ENCODE measurements at places on chromosomes 5 and 9.

- DNase-seq = no peak
Observed at GRCh38 chr5:37490120-37490810, 111.1 kb downstream of the WDR70 start.

GRCh38 chr5:34544403-34544802 lies 111.7 kb upstream of the RAI14 start:
- DNase-seq = no peak

GRCh38 chr5:14679595-14679994 lies 15.1 kb downstream of the OTULIN start:
- DNase-seq = no peak

DNA sequence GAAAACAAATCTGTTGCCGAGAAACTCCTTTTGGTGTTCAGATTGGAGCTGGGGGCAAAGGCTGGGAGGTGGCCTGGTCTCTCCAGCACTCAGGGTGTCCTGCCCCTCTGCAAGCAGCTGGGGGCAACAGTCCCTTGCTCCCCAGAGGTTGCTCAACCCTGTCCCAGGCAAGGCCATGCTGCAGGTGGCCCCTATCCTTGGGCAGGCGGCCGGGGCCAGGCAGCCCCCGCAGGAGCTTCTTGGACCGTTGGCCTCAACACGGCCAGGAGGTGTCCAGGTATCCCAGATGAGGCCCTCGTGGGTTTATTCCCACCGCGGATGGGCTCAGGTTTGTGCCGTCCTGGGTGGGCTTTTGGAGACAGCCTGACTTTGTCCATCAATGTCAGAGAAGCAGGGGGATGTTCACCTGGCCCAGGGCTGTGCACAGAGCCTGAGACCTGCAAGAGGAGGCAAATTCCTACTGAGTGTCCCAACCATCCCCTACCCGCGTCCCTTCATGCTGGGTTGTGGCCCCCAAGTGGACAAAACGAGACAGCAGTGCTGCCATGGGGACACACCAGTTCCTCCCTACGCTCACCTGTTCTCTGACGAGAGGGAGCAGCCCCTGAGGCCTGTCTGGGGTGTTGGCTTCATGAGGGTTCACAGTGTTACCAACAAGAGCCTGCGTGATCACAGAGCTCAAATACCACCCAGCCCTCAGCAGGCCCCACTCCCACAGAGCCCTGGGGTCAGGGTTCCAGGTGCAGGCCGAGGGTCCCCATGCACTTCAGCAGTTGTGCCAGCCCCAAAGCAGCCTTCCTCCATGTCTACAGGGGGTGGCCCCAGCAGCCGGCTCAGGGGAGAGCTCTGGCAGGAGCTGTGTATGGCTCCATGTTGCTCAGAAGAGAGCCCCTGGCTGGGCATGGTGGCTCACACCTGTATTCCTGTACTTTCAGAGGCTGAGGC lies 9.5 kb upstream of the CCDC187 start:
- DNase-seq = no peak

GRCh38 chr5:150113047-150113744 lies 26.8 kb upstream of the CSF1R start:
- DNase-seq = no peak

GRCh38 chr5:76818844-76819831 lies at the start of gene F2RL1:
Gene F2RL1 (plus strand): TSS chr5:76819030. CDS start chr5:76819183, 153 bp downstream.
- peak; percentile 48 for DNase-seq

GRCh38 chr9:14347406-14348122 lies 33.6 kb upstream of the NFIB start:
- DNase-seq = no peak

DNA sequence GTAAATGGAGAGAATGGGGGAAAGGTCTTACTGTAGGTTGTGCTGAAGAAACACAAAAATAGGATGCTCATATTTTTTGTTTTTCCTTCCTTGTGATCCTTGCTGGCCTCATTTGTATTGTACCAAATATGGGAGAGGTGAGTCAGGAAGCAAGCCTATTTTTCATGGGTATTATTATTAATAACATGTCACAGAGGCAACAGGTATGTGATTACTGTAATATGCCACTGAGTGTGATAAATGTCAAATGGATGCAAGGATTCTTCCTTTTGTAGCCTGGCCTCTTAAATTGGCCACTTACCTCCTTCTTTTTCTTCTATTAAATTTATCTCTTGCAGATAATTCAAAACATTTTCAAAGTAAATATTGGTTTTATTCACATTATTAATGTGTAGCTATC lies 10.2 kb downstream of the LECT2 start:
- DNase-seq = no peak

DNA sequence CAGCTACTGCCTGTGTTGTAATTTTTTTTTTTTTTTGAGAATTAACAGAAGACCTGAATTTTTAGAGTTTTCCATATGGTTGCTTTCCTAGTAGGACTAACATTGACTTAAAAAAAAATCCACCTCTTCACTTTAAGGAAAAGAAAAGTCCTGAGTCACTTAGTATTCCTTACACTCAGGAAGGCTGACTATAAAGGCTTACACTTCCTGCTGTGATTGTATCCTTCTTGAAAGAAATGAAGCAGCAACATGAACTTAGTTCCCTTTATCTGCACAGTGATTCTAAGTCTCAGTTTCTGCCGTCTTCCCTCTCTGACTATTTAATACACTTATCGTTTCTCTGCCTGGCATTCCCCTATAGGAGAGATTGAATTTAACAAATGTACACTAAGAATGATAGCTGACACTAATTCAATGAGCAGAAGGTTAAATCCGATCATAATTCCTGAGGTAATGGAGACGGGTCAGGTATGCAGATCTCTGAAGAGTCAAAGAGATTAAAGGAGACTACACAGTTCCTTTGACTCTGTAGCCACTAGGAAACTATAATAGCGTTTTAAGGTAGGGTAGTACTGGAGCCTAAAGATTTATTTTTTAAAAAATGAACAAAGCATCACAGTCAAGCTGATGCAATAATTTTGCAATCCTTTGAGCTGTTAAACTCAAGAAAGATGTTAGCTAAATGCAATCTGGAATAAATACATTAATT lies 185.1 kb upstream of the ELAVL2 start:
- DNase-seq = no peak

GRCh38 chr5:99019254-99019653 lies 90.4 kb upstream of the CHD1 start:
- no peak for DNase-seq

DNA sequence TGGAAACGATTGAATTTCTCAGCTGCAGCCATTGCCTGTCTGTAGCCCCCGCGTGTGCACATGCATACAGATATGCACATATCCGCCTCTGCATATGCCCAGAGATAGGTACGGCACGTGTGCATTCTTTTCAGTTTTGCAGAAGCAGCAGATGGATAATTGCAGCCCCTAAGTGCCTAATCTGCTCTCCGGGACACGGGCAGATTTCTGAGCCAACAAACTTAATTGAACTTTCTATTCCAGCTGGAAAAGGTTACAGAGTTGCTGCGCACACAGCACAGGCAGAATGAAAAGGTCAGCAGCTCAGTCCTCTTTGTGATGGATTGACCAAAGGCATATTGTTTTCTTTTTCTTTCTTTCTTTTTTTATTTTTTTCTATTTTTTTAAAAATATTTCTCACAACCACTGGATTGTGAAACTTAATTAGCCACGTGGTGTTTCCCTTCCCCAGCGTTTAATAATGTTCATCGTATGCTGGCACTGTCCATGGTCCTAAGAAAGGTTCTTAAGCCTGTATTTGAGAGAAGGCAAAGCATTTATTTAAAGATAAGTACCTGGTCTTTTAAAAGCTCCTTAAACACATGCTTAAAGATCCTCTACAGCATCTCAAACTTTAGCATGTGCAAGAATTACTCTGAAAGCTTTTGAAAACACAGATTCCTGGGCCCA lies 270.2 kb upstream of the BRINP1 start:
- DNase-seq = no peak

GRCh38 chr5:40436535-40437237 lies 243.0 kb upstream of the PTGER4 start:
- DNase-seq = no peak

DNA sequence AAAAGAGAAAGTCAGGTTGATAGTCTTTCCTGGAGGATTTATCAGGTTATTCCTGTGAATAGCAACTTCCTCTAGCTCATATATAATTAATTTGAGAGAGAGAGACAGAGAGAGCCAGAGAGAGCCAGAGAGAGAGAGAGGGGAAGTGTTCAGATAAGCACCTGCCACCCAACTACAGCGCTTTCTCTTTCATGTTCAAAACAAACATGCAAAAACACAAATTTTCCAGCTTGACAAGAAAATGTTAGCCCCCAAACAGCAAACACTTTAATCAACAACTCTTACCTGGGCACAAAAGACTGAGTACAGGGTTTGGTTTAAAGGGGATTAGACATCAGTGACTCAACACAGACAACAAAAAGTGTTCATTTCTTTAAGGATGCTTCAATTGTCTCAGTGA lies 61.7 kb upstream of the PLPP6 start:
- DNase-seq = no peak

DNA sequence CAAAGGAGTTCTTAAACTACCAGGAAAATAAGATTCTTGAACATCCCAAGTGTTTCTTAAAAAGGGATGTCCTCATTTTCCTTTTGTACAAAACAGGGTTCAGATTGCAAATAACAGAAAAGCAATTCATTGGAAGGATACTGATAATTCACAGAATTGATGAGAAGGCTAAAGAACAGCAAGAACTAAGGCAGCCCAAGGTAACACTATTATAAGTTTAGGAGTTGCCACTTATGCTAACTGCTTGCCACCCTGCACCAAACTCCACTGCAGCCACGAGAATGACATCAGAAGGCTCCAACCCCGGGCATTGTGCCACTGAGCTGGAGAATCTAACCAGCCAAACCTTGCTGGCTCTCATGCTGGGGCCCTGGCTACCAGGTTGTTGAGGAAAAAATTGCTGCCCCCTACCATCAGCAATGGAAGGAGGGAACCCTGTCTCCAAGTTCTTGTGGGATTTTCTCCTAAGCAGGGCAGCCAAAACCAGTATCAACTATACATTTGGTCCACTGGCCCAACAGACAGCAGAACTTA lies 123.4 kb downstream of the ARL15 start:
- DNase-seq = no peak

GRCh38 chr5:180251141-180251540 lies 40.7 kb downstream of the MAPK9 start:
- DNase-seq = no peak

DNA sequence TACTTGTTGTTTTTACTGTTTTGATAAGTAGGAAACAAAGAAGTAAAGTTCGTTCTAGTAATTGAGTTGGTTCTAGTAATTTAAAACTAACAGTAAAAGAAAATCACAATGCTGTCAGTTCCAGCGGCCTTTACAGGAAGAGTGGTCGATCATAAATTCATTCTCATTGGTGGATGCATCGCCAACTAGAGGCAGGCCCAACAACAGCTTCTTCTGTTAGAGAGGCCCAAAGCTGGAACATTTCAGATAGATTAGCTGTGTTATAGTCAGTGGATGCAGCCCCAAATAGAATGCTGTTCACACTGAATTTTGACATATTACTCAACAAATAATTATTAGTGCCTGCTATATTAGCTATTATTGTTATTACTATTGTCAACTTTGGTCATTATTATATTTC lies 80.8 kb downstream of the ARRDC3 start:
- DNase-seq = no peak

DNA sequence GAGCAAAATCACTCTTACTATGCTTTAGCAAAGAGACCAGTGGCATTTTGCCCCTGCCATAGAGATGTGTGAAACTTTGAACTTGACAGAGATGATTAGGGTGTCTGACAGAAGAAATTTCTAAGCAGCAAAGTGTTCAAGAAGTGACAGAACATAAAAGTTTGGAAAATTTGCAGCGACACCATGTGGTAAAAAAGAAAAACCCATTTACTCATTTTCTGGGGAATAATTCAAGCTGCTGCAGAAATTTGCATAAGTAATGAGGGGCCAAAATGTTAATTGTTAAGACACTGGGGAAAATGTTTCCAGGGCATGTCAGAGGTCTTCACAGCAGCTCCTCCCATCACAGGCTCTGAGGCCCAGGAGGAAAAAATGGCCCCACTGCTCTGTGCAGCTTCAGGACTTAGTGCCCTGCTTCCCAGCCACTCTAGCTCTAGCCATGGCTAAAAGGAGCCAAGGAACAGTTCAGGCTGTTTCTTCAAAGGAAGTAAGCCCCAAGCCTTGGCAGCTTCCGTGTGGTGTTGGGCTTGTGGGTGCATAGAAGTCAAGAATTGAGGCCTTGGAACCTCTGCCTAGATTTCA lies 6.1 kb upstream of the AP3B1 start:
- no peak for DNase-seq

- DNase-seq = no peak
Observed at GRCh38 chr5:107782561-107783169, 111.9 kb upstream of the EFNA5 start.

DNA sequence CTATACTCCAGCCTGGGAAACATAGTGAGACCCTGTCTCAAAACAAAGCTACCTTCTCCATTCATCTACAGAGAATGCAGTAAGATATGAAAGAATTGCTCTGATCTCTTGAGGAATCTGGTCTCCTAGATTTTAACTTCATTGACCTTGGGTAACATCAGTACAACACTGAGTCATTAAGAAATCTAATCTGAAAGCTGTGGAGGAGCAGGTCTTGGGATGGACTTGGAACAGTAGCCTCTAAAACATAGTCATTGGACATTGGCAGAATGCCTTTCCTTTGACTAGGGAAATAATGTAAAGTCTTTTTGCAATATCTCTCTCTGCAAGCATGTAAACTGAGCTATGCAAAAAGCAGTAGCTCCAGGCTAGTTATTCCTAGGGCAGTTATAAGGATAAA lies 58.1 kb downstream of the KCNN2 start:
- DNase-seq = no peak

GRCh38 chr5:7540736-7541485 lies 145.0 kb downstream of the ADCY2 start:
- no peak for DNase-seq
